ENCODE measurements at places on chromosomes 2 and 18. TPM values are rescaled to one million over a fixed set of nuclear protein-coding genes. Genes with fewer than 3 reads are reported as not detected.

SERPINB12 gene
- 20.1 TPM for total RNA-seq

CNDP1 gene
- total RNA-seq: 9.8 TPM

C2orf69 gene
- total RNA-seq: 10.1 TPM

ZNF892 gene
- total RNA-seq: 2.7 TPM

PCARE gene
- total RNA-seq: not detected

PSMD14 gene
- 34.4 TPM for total RNA-seq

OR6B2 gene
- not detected for total RNA-seq

PDE1A gene
- total RNA-seq: 14.5 TPM

GRCh38 chr2:38718601-38719000, 32.6 kb downstream of the SRSF7 start:
- H3K4me3 ChIP-seq: no peak overlapping the region
- H3K36me3 ChIP-seq: no peaks in the 10 kb centered on the region
- no peaks in the 10 kb centered on the region for H3K27me3 ChIP-seq
- peaks cover 32% of the 10 kb centered on the region for H3K4me1 ChIP-seq
- DNase-seq: no peak
- H3K27ac ChIP-seq: no peak overlapping the region

DNA sequence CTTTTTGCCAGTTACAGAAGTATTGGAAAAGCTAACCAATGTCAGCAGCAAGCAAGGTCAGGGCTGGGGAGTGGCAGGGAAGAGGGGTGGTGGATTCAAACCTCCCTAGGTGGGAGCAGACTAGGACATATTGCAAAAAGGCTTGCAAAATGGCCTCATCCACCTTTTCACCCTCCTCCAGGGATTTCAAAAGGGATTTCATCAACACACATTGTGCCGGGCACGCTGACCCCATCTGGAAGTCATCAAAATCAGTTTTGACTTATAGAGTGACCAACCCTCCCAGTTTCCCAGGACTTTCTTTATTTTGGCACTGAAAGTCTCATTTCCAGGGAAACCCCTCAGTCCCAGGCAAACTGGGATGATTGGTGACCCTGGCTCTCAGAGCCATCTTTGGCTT, 94.7 kb downstream of the BIN1 start:
- no peak overlapping the region for H3K4me3 ChIP-seq
- peak overlapping the region; percentile 46 for H3K27ac ChIP-seq
- H3K27me3 ChIP-seq: no peaks in the 10 kb centered on the region
- DNase-seq: no peak

DNA sequence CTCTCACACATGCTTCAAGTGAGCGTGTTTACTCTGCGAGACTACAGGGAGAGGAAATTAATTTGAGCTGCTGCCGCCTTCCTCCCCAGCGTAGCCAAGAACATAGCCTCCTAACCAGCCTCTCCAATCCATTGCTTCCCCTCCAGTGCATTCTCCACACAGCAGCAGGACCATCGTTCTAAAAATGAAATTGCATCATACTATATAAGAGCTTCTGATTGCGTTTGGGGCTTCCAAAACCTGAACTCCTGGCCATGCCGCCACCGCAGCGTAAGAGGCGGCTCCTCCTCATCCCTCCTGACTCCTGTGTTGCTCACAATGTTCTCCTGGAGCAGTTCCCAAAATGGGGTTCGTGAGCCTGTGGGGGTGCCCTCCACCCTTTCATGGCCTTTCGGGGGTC, 142.1 kb downstream of the MYT1L start:
- DNase-seq: peak; percentile 56
- no peaks in the 10 kb centered on the region for H3K27me3 ChIP-seq
- H3K36me3 ChIP-seq: no peaks in the 10 kb centered on the region
- H3K27ac ChIP-seq: no peak overlapping the region

DNA sequence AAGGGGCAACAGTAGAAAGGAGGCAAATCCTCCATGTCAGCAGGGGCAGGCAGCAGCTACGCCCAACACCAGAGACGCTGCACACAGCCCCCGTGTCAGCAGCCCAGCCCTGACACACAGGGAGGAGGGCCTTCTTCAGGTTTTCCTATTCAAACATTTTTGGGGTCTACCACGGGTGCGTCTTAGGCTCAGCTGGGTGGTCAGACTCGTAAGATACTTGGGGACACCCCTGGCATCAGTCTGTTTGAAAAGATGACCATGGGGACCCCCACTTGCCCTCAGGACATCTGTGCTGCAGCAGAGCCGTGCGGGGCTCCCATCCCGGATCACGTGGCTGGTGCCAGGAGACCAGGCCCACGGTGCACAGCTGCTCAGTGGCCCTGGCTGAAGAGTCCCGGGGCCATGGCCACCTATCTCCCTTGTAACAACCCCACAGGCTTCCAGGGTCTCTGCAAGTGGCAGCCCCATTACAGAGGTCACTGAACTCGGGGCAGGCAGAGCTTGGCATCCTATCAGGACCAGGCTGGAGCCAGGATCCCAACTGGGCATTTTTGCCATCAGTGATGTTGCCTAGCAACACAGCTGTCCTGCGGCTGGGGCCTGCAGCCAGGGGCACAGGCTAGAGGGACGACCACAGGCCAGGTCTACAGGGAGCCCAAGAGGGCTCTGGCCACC, 82.5 kb downstream of the EDAR start:
- no peak overlapping the region for H3K27ac ChIP-seq
- peak; percentile 89 for DNase-seq
- no peak overlapping the region for H3K4me3 ChIP-seq

DNA sequence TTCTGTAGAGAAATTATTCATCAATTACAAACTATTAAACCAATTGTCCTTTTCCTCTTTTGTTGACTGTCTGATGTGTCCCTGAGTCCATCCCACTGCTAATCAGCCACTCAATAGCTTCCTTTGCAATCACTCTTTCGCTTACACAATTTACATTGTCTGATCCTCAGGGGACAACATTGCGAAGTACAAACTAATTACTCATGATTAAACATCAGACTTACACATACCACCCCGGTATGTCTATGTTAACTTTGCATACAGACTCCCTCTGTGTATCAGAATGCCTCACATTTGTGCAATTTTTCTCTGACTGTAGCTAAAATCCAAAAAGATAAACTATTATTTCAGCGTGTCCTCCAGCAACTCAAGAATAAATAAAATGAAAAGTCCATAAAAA, 264.4 kb upstream of the REV1 start:
- no peaks in the 10 kb centered on the region for H3K4me1 ChIP-seq
- H3K27ac ChIP-seq: no peak overlapping the region
- H3K36me3 ChIP-seq: no peaks in the 10 kb centered on the region
- H3K27me3 ChIP-seq: no peaks in the 10 kb centered on the region

GRCh38 chr2:235845245-235845644, 322.9 kb downstream of the GBX2 start:
- H3K4me1 ChIP-seq: no peaks in the 10 kb centered on the region
- no peaks in the 10 kb centered on the region for H3K27me3 ChIP-seq
- H3K36me3 ChIP-seq: no peaks in the 10 kb centered on the region
- no peak overlapping the region for H3K4me3 ChIP-seq
- no peak overlapping the region for H3K27ac ChIP-seq
- DNase-seq: peak; percentile 49

- DNase-seq: no peak
- no peaks in the 10 kb centered on the region for H3K27me3 ChIP-seq
- H3K4me1 ChIP-seq: no peaks in the 10 kb centered on the region
- H3K36me3 ChIP-seq: no peaks in the 10 kb centered on the region
- no peak overlapping the region for H3K27ac ChIP-seq
Measured at GRCh38 chr2:230660294-230661060, 52.2 kb upstream of the CAB39 start.

GRCh38 chr2:210172219-210172575, 988 bp upstream of the KANSL1L start:
- peaks cover 31% of the 10 kb centered on the region for H3K4me1 ChIP-seq
- peak overlapping the region; percentile 100 for H3K27ac ChIP-seq
- H3K4me3 ChIP-seq: peak overlapping the region; percentile 92
- no peaks in the 10 kb centered on the region for H3K36me3 ChIP-seq
- no peak for DNase-seq

DNA sequence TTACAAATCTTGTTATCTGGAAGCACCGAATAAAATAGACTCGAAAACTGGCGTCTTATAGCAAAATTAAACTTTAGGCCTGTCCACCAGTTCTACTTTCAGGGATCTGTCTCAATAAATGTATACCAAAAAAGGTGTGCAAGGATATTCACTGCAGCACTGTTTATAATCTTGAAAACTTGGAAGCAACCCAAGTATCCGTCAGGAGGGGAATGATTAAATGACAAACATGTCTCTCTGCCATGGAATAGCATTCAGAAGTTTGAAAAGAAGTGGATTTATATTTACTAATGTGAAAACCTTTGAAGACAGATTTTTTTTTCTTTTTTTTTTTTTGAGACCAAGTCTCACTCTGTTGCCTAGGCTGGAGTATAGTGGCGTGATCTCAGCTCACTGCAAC, 32.3 kb upstream of the SATB2 start:
- H3K4me1 ChIP-seq: no peaks in the 10 kb centered on the region
- DNase-seq: peak; percentile 0
- H3K27me3 ChIP-seq: no peaks in the 10 kb centered on the region
- no peaks in the 10 kb centered on the region for H3K36me3 ChIP-seq
- H3K27ac ChIP-seq: no peak overlapping the region

GRCh38 chr2:203549406-203549805, 14.3 kb upstream of the RAPH1 start:
- H3K4me3 ChIP-seq: no peak overlapping the region
- no peaks in the 10 kb centered on the region for H3K4me1 ChIP-seq
- DNase-seq: no peak
- no peak overlapping the region for H3K27ac ChIP-seq
- H3K27me3 ChIP-seq: no peaks in the 10 kb centered on the region
- no peaks in the 10 kb centered on the region for H3K36me3 ChIP-seq

DNA sequence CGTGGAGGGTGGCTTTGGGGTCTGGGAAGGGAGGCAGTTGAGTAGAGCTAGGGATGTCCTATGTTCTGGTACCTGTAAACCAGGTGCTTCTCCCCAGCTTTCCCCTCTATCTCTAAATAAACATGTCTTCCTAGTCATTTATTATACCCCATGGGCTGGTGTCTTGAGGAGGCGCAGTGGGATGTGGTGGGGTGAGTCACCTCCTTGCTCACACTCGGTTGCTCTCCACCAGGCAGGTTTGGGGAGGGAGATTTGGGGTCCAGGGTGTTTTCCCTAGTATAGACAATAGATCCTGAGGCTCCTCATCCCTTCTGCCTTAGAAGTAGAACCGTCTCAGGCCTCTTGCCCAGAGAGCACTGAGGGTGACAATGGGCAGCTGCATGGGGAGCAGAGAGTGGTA, 5.1 kb downstream of the PSD4 start:
- no peak for DNase-seq
- no peaks in the 10 kb centered on the region for H3K36me3 ChIP-seq
- no peaks in the 10 kb centered on the region for H3K4me1 ChIP-seq
- H3K4me3 ChIP-seq: no peak overlapping the region
- H3K27ac ChIP-seq: no peak overlapping the region

GRCh38 chr2:126945118-126945517, 46.4 kb downstream of the TEX51 start:
- H3K27me3 ChIP-seq: no peaks in the 10 kb centered on the region
- no peaks in the 10 kb centered on the region for H3K36me3 ChIP-seq
- H3K27ac ChIP-seq: no peak overlapping the region
- H3K4me1 ChIP-seq: no peaks in the 10 kb centered on the region
- no peak overlapping the region for H3K4me3 ChIP-seq
- no peak for DNase-seq

DNA sequence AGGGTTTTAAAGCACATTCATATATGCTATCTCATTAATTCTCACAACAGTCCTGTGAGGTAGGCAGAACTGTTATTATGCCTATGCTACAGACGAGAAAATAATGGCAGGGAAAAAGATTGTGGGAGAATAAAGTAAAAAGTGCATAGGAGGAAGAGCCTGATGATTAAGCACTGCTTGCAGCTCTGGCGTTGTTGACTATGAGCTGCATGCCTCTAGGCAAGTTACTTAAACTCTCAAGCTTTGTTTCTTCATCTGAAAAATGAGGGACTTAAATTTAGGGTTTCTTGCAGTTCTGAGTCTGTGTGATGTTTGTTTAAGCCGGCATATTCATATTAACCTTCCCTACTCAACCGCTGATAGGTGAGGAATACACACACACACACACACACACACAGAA, 51.6 kb upstream of the RAPH1 start:
- H3K4me3 ChIP-seq: no peak overlapping the region
- H3K27ac ChIP-seq: no peak overlapping the region
- no peaks in the 10 kb centered on the region for H3K27me3 ChIP-seq
- H3K36me3 ChIP-seq: no peaks in the 10 kb centered on the region

- H3K27me3 ChIP-seq: no peaks in the 10 kb centered on the region
- H3K4me1 ChIP-seq: no peaks in the 10 kb centered on the region
- H3K4me3 ChIP-seq: no peak overlapping the region
- no peak overlapping the region for H3K27ac ChIP-seq
Measured at GRCh38 chr18:12768625-12769024, 65.8 kb downstream of the PSMG2 start.

DNA sequence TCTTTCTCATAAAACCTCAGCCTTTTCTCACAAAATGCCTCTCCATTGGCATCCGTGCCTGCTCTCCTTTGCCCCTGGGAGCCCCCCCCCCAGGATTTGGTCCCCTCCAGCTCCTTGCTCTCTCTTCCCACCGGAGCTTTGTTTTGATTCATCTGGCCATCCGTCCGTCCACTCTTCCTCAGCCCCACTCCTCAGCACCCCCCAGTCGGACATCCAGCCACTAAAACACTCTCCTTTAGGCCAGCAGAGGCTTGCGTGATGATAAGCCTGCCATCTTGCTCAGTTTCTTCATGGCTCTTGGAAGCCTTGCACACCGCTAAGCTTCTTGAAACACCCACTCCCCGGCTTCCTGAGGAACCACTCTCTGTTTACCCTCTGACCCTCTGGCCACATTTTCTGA, 31.5 kb upstream of the GNAL start:
- peak; percentile 71 for DNase-seq
- no peaks in the 10 kb centered on the region for H3K27me3 ChIP-seq
- no peaks in the 10 kb centered on the region for H3K4me1 ChIP-seq
- no peak overlapping the region for H3K4me3 ChIP-seq

DNA sequence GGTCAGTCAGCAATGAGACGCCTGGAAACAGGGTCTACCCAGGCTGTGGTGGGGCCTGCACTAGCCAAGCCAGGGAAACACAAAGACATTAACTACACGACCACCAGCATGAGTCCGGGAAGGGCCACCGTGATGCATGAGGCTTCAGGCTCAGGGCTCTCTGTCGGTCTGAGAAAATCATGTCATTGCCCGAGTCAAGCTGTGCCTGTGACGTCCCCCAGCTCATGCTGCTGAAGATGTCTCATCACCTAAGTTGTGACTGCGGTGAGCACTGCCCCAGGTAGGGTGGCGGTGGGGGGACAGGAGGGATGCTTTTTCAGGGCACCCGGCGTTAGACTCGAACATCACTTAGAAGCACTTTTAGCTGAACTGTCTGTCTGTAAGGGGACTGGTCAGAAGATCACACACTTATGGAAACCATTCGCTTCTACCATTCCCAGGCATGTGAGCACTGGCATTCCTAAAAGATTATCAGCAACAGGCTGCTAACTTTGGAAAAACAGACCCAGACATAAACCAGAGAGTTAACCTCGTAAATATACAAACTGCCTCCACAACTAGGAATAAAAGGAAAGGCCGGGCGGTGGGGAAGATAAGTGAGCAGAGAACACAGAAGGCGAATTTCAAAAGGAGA, 234.5 kb downstream of the HDAC4 start:
- H3K4me3 ChIP-seq: no peak overlapping the region
- no peaks in the 10 kb centered on the region for H3K27me3 ChIP-seq
- no peaks in the 10 kb centered on the region for H3K36me3 ChIP-seq

- peak overlapping the region; percentile 91 for H3K27ac ChIP-seq
- H3K27me3 ChIP-seq: no peaks in the 10 kb centered on the region
- no peaks in the 10 kb centered on the region for H3K36me3 ChIP-seq
- peak overlapping the region; percentile 55 for H3K4me3 ChIP-seq
- no peaks in the 10 kb centered on the region for H3K4me1 ChIP-seq
Measured at GRCh38 chr2:188978291-188979081, 4.3 kb downstream of the COL3A1 start.
